ENCODE measurements at places on chromosomes 5 and 9.
A peak's percentile ranks its signal among the peaks of the same experiment; 100 is the strongest.

DNA sequence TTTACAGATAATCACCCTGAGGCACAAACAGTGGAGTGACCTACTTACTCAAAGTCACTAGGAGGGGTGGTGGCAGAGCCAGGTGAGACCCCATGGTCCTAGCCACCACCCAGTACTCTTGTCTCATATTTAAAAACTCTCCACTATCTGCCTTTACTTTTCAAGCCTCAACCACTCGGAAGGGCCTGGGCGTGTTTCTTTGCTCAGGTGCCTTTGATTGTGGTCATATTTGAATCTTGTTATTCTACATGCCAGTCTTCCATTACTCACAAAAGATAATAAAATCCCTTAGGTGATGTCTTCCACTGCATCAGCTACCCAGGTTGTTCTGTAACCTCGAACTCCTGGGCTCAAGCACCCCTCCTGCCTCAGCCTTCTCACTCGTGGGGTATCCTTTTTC, 20.7 kb upstream of the TRIM36 start:
- no peak for DNase-seq

GRCh38 chr9:68706363-68707201, 1.5 kb downstream of the PIP5K1B start:
- no peak for DNase-seq

- DNase-seq = no peak
These were observed 133.1 kb upstream of the FBXL7 start for GRCh38 chr5:15366676-15367391.

DNA sequence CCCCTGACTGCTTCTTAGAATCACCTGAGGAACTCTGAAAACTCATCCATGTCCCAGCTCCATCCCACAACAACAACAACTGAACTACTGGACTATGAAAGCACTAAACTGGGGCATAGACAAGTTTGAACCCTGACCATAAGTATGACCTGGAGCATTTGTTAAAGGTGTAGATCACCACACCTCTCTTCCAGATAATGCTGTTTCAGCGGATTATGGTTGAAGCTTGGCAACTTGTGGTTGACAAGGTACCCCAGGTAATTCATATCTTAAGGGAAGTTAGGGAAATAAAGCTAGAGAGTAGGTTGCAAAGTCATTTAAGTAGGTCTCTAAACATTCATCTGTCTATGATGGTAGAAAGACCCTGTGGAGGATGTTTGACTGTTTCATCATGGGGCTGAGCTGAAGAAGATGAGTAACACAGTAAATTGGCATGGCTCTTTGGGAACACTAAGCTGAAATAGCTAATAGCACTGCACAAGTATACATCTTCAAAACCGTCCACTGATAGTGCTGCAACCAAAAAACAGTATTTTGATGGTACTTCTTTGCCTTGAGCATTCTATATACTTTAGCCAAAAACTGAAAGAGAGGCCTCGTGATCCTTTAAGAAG, 80.2 kb downstream of the TMEM174 start:
- DNase-seq = no peak

- DNase-seq = no peak
These were observed 48.7 kb upstream of the CTSL start for GRCh38 chr9:87676976-87677775.

GRCh38 chr9:79884546-79884945, 312.8 kb downstream of the TLE4 start:
- no peak for DNase-seq

- no peak for DNase-seq
These were observed 264.7 kb downstream of the TRIM32 start for GRCh38 chr9:116951588-116952435.

GRCh38 chr9:14398473-14398872, 84.5 kb upstream of the NFIB start:
- no peak for DNase-seq

- DNase-seq = no peak
These were observed 58.9 kb downstream of the NDFIP1 start for GRCh38 chr5:142167458-142167857.

DNA sequence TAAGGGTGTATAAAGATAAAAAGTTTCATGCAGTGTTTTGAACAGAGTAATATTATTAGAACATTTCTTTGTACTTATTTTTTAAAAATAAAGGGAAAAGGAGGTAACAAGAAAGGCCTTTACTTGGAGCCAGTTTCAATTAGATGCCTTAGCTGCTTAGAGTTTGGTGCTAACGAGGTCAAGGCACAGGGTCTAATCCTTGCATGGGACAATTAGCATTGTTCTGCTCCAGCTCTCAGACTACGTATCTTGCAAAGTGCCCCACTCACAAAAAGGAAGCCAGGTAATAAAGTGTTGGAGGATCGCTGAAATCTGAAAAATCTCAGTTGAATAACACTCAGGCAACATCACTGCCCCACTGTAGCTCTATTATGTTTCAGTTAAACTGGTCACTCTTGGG, 2011.3 kb downstream of the EFNA5 start:
- no peak for DNase-seq

DNA sequence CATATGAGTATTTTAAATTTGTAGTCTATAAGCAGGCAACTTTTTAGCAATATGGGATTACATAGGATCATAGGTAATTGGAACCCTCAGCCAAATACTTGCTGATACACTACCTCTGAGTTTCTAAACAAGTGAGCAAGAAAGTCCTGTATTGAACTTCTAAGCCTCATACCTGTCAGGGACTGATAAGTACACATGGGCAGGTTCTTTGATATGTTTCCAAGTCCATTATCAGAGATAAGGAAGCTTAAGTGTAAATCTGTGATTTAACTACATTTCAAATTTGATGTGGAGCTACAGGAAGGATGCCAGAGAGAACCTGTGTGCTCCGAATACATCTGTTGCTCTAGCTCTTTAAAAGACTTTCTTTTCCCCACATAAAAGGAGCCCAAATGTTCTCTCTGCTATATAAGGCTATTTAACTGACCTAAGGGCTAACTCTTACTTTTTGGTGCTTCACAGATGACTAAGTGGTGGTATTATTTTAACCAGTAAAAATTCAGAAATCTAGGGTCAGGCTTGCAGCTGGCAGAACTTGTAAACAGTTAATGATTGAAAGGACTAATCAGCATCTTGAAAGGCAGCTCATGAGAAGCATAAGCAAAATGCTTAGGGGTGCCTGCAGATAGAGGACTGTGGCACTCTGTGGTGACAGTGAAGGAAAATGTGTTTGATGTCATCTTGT, 228.6 kb downstream of the NR3C1 start:
- DNase-seq = no peak

- DNase-seq = no peak
These were observed 2.8 kb upstream of the IL33 start for GRCh38 chr9:6212722-6213375.

- no peak for DNase-seq
These were observed 138.0 kb downstream of the PIK3R1 start for GRCh38 chr5:68353605-68354004.

DNA sequence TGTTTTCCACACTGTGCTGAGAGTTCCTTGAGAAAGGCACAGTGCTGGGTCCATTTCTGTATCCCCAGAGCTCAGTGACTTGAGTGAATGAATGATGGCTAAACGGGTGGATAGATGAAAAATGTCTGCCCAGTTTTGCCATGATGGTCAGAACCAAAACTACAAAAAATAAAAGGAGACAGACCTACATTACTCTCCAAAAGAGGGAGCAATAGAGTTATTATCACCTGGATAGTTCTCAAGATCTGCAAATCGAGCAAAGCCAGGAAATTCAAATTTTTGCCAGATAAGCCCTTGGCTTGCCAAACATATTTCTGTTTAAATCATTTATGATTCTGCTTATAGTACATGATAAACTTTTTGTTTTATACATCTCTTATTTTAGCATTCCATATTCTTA, 214.2 kb upstream of the ZNF462 start:
- peak; percentile 21 for DNase-seq

DNA sequence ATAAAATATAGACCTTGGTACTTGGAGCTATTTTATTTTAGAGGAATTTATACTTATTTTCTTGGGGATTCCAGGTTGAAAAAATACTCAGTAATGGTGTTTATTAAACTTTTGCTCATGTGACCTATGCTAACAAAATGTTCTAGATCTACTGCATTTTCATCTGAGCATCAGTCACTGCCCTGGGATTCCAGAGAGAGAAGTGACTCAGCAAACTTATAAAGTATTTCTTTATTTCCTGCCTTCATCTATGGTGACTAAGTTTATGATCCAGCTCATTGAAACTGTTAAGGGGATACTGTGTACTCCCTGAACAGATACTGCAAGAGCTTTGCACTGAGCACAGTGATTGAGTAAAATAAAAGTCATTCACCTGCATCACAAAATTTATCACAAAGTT, 298.5 kb upstream of the CDH18 start:
- DNase-seq = no peak

GRCh38 chr9:120212853-120213200, 367.1 kb downstream of the CDK5RAP2 start:
- DNase-seq = no peak

- no peak for DNase-seq
These were observed 76.6 kb downstream of the RALGPS1 start for GRCh38 chr9:126991183-126991582.

DNA sequence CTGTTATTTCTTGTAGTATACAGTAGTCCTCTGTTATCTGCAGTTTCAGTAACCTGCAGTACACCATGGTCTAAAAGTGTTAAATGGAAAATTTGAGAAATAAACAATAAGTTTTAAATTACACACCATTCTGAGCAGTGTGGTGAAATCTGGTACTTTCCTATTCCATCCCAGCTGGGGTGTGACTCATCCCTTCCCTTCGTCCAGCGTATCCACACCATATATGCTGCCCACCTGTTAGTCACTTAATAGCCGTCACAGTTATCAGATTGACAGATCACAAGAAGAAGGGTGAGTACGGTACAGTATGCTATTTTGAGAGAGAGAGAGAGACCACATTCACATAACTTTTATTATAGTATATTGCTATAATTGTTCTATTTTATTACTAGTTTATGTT, 28.9 kb downstream of the FAM151B start:
- no peak for DNase-seq

DNA sequence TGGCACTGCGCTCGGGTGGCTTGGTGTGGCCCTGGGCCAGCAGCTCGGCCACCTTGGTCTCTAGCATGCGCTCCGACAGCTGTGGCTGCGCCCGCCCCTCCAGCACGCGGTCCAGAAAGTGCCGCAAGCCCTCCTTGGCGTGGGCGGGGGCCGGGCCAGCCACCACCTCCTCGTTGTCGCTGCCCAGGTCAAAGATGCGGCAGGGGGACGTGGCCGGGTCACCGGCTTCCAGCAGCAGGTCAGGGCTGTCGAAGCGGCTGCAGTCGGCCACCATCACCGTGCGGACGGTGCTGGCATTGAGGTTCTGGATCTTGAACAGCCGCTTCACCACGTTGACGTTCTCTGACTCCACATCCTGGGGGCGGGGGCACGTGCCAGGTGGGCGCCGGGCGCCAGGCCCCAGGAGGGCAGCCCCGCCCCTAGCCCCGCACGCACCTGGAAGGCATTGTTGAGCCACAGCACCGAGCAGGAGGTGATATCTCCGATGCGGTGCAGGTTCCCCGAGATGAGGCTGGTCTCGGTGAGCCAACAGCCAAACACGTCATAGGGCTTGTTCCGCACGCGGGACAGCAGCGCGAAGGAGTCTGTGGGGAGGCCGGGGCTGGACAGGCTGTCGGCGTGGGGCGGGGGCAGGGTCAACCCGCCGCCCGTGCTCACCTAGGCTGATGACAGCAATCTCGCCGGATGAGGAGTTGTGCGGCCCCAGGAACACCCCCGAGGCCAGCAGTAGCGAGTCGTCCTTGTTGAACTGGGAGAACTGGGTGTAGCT, 2.2 kb downstream of the FBXW5 start:
- DNase-seq = no peak

GRCh38 chr5:154520861-154521453, 42.9 kb upstream of the HAND1 start:
- DNase-seq = no peak

DNA sequence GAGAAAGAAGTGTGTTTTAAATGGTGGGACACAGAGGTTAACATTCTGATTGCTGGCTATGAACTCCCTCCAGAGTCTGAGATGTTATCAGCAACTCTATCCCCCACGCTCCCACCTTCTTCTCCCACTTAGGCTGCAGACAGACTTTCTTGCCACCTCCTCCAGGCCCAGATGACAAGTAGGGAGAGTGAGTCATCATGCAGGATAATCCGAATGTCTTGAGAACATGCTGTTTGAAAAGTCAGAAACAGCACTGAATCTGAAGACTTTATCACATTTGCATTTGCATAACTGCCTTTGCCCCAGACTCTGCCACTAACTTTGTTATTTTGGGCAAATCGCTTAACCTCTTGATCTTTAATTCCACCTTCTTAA, 139.8 kb downstream of the ESM1 start:
- DNase-seq = no peak

GRCh38 chr5:14129123-14129522, 14.0 kb upstream of the TRIO start:
- DNase-seq = no peak

- no peak for DNase-seq
These were observed 17.9 kb downstream of the FGF18 start for GRCh38 chr5:171437286-171437821.

- no peak for DNase-seq
These were observed 101.4 kb upstream of the FSTL4 start for GRCh38 chr5:133713751-133714150.

GRCh38 chr5:29079771-29080170, 2041.4 kb upstream of the CDH9 start:
- no peak for DNase-seq

DNA sequence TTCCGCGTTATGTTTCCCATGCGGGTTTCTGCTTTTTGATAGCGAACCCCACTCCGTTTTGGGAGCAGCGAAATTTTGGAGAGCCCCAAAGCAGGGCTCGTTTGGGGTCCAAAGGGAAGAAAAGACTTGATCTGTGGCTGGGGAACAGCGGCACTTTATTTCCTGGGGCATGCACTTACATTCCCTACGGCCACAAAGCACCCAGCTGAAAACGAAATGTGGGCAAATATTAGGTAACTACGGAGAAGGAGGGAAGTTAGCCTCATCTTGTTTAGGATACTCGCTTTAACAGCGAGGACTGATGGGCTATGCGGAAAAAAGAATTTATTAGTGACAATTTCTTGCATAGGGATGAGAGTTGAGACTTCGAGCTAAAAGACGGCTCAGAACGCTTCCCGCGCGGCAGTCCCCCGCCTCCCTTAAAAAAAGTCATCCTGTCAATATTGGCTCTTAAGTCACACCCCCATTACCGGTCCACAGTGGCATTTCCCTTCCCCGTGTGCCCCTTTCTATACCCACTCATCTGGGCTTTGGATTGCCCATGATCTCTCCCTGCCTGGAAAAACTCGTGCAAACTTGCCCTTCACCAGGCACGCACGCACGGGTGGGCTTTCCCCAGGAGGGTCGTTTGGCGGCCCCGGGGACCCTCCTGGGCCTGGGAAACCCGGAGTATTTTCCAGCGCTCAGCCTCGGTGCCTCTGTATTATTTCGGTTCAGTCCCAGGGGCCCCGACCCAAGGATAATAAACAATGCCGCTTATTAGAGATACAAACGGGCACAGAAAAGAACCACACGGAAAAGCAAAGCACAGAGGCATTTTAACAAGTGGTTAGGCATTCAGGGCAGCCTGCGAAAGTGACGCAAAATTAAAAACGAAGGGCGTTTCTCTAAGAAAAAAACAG, 35.8 kb upstream of the NFIB start:
- DNase-seq = no peak

DNA sequence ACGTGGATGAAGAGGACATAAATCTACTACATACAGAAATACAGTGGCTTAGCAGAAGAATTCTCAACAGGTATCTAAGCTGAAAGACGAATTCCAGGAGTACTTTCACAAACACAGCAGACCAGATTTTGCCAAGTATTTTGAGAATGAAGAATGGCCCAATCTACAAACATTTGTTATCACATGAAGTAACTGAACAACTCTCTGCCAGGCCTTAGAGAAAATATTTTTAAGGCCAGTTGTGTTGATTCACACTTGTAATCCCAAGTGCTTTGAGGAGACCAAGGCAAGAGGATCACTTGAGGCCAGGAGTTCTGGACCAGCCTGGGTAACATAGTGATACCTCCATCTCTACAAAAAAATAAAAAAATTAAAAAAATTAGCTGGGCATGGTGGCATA, 14.3 kb downstream of the AGTPBP1 start:
- DNase-seq = no peak

Data from LNCaP clone FGC (cell line).